Vagina (tissue), 2 donors: ENCODE measurements at places on chromosomes 3 and 15.

GRCh38 chr15:38195191-38195901 lies 57.3 kb upstream of the SPRED1 start:
- DNase-seq, result no peak

- peak; percentile 64 for DNase-seq
Measured at GRCh38 chr3:133882986-133883586, 12.6 kb downstream of the RAB6B start.

DNA sequence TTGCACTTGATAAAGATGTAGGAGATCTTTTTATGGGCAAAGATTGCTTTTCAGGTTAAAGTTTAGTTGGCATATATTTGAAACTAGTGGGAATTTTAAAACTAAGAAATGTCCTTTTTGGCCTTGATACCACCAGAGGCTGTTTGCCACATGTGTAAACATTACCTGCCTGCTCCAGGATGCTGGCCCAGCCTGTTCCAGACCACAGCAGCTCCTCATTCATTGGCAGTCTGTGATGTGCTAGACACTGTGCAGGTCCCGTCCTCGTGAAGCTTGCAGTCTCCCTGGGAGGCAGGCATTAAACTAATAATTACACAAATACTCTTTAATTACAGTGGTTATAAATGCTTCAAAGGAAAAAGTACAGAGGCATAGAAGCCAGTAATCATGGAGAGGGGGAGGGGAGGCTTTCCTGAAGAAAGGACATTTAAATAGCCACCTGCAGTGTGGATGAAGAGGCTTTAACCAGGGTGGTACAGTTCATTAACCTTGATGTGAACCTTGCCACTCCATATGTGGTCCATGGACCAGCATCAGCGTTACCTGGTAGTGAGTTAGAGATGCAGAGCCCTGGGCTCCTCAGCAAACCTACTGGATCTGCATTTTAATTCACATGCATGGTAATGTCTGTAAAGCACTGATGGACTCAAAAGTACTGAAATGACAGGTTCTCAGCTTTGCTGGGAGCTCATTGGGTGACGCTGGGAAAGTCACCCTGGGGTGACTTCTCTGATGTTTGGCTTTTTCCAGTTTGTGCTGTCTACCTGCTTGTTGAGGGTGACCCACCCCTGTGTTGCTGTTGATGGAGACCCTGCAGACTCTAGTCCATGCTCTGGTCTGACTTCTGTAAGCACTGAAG lies 5.3 kb downstream of the ZNF710 start:
- no peak for DNase-seq

DNA sequence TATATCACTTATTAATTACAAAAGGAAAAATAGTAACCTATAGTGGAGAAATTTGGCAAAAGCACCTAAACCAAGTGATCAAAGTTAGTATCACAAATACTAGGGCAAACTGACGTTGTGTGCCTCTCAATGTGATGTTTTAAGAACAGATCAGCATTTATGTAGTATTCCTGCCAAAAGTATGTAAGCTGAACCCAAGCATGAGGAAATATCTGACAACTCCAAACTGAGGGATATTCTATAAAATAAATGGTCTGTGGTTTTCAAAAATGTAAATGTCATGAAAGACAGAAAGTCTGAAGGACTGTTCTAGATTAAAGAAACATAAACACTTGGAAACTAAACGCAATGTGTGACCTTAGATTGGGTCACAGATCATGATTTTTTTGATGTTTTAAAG lies 34.3 kb upstream of the PIK3CA start:
- DNase-seq, result no peak

- DNase-seq, result no peak
Measured at GRCh38 chr15:54307252-54307902, 329.1 kb downstream of the UNC13C start.

DNA sequence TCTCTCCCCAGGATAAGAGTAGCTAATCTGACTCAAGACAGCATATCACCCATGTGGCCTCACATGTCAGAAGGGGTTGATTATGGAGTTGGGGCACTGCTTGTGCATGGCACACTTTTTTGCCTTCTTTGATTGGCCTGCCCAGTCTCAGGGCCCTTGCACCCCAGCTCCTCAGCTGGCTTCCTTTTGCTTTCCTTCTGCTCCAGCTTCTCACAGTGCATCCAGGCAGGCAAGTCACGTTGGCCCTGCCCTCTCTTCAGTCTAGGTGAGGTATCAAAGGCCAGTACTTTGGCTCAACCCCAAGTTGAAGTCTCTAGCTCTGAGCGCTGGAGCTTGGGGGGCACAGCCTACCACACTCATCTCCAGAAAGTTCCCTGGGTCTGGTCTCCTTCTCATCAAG lies 42.2 kb downstream of the NGRN start:
- DNase-seq, result no peak
